Posterior vena cava (tissue), 2 donors: ENCODE measurements at places on chromosomes 4 and X. TPM values are rescaled to one million over a fixed set of nuclear protein-coding genes. Genes with fewer than 3 reads are reported as not detected.

PRKG2 gene
- total RNA-seq, result 0.86 TPM

NEIL3 gene
- 0.24 TPM for total RNA-seq

RIPPLY1 gene
- total RNA-seq, result not detected

RPL39 gene
- total RNA-seq, result 1,459 TPM

GLRB gene
- total RNA-seq, result 3.9 TPM

TBC1D8B gene
- total RNA-seq, result 9.2 TPM

DUSP21 gene
- total RNA-seq, result not detected

CXCL8 gene
- total RNA-seq, result 0.51 TPM

CNGA1 gene
- total RNA-seq, result 0.57 TPM

ARX gene
- total RNA-seq, result not detected

ARR3 gene
- total RNA-seq, result not detected

CT47B1 gene
- not detected for total RNA-seq

KCNE5 gene
- total RNA-seq, result not detected

CRMP1 gene
- 0.81 TPM for total RNA-seq

REST gene
- total RNA-seq, result 32.0 TPM

H2AZ1 gene
- total RNA-seq, result 69.9 TPM

L1CAM gene
- 3.8 TPM for total RNA-seq

STK32B gene
- 3.1 TPM for total RNA-seq

ATOH1 gene
- total RNA-seq, result not detected

DHRSX gene
- total RNA-seq, result 18.9 TPM

KDM6A gene
- total RNA-seq, result 24.2 TPM

FAM47B gene
- total RNA-seq, result not detected

USO1 gene
- 68.8 TPM for total RNA-seq

ACOX3 gene
- 36.8 TPM for total RNA-seq

SGMS2 gene
- total RNA-seq, result 66.8 TPM

PPP4R3C gene
- not detected for total RNA-seq

SFRP2 gene
- 157 TPM for total RNA-seq

HSFX2 gene
- 0.48 TPM for total RNA-seq

MAGED4 gene
- total RNA-seq, result 2.9 TPM

TGIF2LX gene
- not detected for total RNA-seq
